ENCODE measurements at places on chromosomes 3 and 15. TPM values are rescaled to one million over a fixed set of nuclear protein-coding genes. Genes with fewer than 3 reads are reported as not detected.

The GPX1 gene
- 523 TPM for total RNA-seq

The CKMT1A gene
- total RNA-seq, result not detected

The SLC2A2 gene
- not detected for total RNA-seq

The ADAMTS17 gene
- total RNA-seq, result not detected
